Stimulated activated CD4-positive, alpha-beta T cell treated with anti-CD3 and anti-CD28 coated beads, Interleukin-4, amount 100 ng/mL, for 48 hours (primary cell): ENCODE measurements at places on chromosomes 7 and 10.

DNA sequence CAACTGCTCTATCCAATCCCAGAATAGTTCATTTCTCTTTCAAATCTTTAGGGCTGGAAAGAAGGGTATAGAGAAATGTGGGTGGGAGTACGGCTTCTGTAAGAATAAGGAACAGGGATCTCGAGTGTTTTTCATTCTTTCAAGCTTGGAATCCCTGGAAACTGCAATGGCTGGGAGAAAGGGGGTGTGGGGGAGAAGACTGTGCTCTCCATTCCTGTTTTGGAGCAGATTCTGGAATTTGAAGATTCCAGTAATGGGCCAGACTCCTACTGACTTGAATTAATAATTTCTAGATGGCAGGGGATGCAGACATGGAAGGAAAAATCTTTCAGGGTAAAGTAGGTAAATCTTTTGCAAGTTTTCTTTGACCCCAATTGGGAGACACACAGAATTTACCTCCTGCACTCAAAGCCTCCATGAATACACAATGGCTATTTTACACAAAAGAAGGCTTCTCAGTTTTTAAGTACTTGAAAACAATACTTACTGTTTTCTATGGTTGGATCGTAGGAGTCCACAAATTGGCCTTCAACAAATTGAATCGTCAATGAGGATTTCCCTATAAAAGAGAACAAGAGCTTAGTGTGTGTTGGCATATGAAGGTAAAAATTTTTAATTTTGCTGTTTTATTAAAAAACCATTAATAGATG, 29.1 kb downstream of the RHEB start:
- no peak for DNase-seq

DNA sequence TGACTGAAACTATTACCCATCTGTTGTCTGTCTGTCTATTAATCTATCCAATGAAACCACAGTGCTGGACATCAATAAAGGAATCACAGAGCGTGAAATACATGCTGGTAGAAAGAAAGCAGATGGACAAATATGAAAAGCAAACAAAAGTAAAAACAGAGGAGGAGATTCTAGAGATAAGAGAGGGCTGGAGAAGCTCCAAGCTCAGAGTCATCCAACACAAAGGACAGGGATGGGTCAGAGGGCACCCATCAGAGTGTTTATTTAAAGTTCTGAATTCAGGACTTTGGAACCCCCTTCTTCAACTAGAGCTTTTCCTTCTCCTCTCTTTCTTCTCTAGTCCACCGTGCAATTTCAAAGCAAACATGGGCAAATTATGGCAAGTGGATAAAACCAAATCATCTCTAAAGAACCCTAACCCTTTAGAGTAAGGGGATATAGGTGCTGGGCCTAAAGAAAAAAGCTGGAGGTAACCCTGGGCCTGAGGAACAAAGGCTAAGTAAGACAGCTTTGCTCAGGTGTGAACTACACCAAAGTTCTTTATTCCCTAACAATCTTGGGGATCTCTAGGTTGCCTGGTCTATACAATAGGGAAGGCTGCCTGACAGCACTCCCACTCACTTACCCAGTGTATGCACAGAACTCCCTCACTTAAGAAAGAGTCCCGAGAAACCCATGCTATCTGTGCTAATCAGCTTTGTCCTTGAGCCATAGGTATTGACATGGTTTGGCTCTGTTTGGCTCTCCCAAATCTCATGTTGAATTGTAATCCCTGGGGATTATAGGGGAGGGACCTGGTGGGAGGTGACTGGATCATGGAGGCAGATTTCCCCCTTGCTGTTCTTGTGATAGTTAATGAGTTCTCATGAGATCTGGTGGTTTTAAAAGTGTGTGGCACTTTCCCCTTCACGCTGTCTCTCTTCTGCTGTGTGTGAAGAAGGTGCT, 97.0 kb downstream of the BAMBI start:
- no peak for DNase-seq

- DNase-seq: no peak
Measured at GRCh38 chr7:145737617-145738016, 379.0 kb upstream of the CNTNAP2 start.

GRCh38 chr10:131703941-131704340, 196.9 kb upstream of the PPP2R2D start:
- no peak for DNase-seq

DNA sequence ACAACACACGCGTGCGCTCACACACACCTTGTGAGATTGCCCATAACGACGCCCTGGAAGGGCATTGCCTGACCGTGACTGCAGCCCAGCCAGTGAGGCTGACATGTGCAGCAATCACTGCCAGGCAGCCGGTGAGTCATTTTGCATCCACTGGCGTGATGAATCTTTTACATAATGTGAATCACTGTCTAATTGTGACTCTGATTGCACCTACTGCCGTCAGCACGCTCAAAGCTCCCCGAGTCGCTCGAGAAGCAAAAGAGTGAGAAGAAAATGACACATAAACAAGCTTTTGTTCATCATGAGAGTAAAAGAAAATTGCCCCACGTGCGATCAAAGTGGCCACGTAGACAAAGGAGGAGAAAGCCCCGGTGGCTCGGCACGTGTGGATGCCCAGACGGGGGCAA, 117.4 kb upstream of the PFKP start:
- peak; percentile 46 for DNase-seq

DNA sequence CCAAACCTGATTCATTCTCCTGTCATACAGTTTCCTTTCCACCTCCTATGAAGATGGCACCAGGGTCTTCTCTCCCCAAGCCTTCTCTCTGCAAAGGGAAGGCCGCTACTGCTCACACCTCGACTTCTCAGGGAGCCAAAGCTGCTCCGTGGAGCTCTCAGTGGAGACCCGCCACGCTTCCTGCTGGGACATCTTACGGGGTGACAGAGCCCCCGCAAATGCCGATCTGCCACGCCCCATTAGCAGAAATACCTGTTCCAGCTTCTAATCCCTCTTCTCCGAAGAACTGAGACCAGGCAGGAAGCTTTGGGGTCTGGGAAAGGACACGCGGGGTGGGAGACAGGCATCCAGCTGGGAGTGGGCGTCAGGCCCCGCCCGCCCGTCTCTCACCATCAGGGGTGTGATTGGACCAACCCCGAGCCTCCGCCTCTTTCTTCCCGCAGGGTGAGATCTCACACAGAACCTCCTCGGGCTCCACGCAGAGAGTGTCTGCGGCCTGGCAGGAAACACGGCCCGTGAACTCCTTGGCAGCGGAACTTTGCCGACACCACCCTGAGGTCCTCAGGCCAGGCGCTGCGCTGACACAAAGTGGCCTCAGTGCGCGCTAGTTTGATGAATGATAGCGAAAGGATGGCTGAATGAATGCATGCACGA, 12.0 kb upstream of the CALML5 start:
- DNase-seq: no peak

- no peak for DNase-seq
Measured at GRCh38 chr10:95562341-95562965, 1.3 kb upstream of the SORBS1 start.

DNA sequence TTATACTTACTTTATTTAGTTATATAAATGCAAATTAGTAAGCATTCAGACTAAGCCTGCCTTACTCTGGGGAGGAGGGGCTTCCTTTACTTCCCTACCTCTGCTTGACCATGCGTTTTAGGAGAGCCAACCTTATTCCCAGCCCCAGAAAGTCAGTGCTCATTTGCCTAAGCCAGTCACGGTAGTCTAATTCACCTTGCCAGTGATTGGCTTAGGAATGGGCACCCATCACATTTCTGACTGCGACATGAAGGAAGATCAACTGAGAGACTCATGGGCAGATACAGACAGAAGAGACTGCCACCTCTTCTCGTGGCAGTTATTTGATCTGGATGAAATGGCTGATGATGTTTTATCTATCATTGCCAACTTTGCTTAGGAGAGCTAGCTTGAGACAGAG, 29.5 kb downstream of the RPA3 start:
- DNase-seq: no peak

DNA sequence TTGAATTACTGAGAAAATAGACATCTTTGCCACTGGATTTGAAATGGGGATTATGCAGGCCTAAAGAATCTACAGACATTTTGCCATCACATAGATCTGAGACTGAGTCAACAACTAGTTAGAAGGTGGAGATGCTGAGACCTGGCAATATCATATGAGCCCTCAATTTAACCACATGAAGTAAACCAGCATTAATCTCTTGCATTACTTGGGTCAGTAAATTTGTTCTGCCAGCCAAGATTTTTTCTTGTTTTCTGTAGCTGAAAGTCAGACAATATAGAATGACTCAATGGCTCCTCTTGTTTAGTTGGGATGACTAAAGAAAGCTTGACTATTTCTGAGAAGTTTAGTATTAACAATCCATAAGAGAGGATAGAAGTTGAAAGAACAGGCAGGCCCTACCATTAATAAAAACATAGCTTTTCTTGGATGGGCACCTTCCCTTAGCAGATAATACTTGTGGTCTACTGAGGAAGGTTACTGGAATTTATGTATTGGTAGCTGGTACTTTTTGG, 396.7 kb upstream of the SORCS1 start:
- DNase-seq: no peak

DNA sequence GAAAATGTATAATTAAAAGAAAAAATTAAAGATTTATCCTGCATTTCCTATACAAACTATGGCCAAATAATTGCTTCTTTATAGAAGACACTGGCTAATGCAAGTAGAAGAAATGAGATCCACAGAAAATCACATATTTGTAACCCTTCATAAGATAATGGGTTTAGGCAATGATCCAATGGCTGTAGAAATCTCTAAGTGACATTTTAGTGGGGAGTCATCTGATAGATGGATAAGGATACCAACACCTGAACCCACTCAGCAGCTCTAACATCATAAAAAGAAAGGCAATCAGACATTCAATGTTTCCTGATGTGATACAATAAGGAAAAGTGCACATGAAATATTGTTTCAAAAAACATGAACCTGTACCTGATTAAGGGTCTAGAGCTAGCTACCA, 297.5 kb downstream of the CXCL12 start:
- DNase-seq: no peak

GRCh38 chr7:33685981-33686683, 219.2 kb upstream of the BMPER start:
- no peak for DNase-seq

DNA sequence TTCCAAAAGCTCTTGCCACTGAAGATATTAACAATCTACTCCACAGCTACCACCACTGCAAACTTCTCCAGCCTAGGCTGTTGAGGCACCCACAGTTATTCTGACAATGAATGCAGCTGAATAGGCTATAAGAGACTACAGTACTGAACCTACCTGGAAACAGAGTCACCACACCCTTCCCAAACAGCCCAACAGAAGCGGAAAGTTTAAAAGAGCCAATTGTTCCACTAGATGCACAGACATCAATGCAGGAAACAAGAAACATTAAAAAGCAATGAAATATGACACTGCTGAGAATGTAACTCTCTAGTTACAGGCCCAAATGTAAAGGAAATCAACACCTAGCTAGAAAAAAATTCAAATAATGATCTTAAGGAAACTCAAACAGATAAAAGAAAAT, 64.5 kb upstream of the PLA2G12B start:
- no peak for DNase-seq
